ENCODE measurements at places on chromosomes 6 and 20.

GRCh38 chr20:38875175-38875993 lies 50.8 kb upstream of the FAM83D start:
- no peak for DNase-seq

DNA sequence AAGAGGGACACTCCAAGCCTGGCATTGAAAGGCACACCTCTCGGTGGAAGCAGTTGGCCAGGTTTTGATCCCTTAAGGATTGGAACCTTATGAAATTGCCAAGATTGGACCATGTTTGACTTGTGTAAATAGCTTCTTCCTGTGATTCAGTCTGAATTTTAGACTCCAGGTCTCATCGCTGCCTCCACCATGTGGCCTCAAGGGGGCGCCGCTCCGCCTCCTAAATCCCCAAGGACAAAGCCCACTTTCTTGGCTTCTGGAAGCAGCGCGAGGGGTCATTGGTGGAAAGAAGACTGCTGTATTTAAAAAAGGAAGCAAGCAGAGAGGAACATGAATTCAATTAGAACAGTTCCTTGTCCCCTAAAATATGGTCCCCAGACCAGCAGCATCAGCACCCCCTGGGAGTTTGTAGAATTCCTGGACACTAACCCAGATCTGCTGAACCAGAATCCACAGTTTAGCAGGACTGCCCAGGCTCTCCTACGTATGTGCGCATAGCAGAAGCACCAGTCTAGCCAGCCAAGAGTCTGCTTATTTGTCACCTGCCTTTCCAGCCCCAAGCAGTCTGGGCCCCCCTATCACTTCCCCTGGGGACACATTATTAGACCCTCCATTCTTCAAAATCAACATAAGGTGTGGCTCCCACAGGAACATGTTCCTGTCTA lies 108.5 kb downstream of the LY86 start:
- DNase-seq = peak; percentile 72

DNA sequence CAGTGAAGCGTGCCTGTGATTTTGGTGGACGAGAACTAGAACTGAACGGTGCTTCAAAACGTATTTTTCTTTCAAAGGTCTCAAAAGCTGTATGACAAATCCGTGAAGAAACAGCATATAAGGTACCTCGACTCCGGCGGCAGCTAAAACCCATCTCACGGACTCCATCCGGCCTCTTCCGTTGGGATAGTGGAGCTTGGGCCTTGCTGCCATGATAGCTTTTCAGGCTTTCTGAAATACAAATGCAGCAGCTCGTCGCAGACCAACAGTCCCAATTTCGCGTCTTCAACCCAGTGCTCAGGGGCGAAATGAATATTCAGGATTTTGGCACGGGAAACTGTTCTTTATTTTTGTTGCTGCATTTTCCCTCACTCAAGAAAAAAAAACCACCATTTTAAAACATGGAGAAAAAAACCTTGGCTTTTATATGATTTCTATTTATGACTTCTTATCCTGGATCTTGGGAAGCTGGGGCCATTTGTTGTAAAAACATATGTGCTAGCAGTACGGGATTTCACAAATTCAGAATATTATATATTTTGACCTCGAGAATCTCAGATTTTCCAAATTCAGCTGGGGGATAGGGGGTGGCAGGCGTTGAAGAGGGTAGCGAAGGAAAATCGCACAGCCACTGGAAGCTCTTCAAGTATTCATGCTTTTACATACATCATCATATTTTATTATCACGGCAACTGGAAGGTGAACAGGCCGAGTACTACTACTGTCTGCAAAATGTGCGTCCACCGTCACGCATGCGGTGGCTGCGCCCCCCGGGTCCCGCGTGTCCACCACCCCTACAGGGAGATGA lies 849 bp downstream of the GSTA4 start:
- peak; percentile 63 for DNase-seq

GRCh38 chr20:19974630-19975435 lies 42.3 kb upstream of the NAA20 start:
- peak; percentile 96 for DNase-seq

DNA sequence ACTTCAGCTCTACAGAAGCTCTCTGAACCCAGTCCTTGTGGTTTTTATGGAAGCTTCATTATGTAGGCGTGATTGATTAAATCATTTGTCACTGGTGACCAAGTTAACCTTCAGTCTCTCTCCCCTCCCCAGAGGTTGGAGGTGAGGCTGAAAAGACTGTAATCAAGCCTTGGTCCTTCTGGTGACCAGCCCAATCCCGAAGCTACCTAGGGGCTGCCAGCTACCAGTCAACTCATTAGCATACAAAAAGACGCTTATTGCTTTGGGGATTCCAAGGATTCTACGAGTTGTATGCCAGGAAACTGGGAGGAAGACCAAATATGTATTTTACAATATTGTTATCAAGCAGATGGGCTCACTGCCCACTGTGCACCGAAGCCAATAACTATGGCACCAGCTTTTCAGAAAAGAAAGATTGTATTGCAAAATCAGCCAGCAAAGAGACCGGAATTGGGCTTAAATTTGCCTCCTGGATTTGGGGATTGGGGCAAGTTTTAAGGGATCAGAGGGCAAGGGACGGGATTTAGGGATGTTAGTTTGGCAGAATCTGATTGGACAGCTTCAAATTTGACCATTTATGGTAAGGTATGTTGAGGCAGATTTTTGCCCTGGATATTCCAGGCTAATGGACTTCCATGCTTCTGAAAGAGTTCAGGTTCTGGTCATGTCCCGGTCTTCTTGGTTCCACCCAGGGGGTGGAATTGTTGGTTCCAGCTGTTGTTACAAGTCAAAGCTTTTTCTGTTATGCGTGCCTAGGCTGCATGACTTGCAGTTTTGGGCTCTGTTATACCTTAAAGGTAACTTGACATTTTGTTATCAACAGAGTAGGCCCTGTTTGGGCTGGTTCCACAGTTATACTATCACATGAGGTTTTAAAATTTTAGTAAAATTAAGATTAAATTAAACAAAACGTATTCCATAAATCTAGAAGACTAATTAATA lies 167.4 kb downstream of the COL9A1 start:
- no peak for DNase-seq

- DNase-seq = no peak
Measured at GRCh38 chr20:50129662-50130355, 16.9 kb upstream of the UBE2V1 start.

GRCh38 chr6:33927616-33928015 lies 123.8 kb upstream of the MLN start:
- peak; percentile 10 for DNase-seq

GRCh38 chr6:69623357-69623756 lies 173.5 kb downstream of the LMBRD1 start:
- DNase-seq = no peak

DNA sequence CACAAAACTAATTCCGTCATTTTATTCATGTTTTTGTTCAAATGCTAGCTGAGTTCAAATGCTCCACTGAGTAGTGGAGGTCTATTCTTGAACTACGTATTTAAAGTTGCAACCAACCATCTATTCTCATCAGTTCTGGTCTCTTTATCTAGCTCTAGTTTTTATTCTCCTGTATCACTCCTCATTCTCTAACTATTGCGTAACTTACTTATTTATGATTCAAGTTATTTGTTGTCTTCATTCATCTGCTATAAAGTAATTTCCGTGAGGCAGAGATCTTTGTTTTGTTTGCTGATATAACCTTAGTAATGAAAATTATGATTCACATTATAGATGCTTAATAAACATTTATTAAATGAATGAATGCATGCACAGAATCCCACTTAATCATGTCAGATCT lies 221.6 kb upstream of the ASCC3 start:
- DNase-seq = no peak

- no peak for DNase-seq
Measured at GRCh38 chr20:58478141-58478805, 36.9 kb downstream of the APCDD1L start.

- no peak for DNase-seq
Measured at GRCh38 chr6:119463081-119463626, 113.6 kb upstream of the MAN1A1 start.

GRCh38 chr6:79384845-79385244 lies 150.4 kb upstream of the HMGN3 start:
- DNase-seq = peak; percentile 55

DNA sequence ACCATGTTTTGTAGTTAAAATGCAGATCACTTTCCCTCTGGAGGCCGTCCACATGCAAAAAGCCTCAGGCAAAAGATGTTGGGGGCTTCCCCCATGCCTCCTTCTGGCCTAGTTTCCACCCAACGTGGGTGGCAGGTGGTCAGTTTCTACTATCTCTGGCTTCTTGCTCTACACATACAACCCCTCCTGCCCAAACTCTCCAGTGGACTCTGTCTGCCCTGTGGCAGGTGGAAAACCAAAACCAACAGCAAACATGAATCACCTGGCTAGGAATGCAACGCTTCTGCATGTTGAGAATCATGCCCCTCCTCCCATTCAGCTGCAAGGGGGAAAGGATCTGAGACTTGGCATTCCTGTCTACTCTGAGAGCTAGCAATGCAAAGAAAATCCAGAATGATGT lies 94.8 kb downstream of the MBOAT1 start:
- DNase-seq = no peak

- DNase-seq = no peak
Measured at GRCh38 chr20:46832555-46832954, 62.1 kb upstream of the EYA2 start.

DNA sequence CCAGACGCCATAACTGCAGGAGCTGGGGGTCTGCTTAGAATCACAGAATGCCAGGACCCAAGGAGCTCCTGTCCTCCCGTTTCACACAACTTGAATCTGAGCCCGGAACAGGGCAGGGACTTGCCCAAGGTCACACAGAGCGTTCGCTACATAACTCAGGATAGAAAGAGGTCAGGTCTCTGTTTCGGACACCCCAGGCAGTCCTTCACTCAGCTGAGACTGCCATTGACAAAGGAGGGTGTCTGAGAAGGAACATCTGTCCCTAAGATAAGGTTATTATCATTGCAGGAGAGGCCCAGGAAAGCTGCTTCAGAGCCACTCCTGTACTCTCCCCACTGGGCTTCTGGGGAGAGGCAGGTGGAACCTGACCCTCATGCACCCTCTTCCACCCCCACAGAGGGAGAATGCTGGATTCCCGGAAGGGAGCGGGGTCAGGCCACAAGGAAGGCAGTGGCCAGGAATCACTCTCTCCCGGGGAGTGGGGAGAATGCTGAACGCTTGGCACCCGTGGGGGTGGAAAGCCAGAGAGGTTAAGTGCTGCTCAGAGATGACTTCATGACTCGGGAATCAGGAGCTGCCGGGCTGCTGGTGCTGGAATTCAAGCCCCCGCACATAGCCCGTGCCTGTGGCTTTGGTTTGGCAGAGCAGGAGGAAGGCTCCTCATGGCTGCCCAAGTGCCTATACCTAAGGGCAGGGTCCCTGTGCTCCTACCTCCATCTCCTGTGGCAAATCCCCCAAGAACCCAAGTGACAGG lies 10.7 kb downstream of the SDC4 start:
- DNase-seq = peak; percentile 93

- no peak for DNase-seq
Measured at GRCh38 chr6:55869674-55870073, 5.7 kb downstream of the BMP5 start.

DNA sequence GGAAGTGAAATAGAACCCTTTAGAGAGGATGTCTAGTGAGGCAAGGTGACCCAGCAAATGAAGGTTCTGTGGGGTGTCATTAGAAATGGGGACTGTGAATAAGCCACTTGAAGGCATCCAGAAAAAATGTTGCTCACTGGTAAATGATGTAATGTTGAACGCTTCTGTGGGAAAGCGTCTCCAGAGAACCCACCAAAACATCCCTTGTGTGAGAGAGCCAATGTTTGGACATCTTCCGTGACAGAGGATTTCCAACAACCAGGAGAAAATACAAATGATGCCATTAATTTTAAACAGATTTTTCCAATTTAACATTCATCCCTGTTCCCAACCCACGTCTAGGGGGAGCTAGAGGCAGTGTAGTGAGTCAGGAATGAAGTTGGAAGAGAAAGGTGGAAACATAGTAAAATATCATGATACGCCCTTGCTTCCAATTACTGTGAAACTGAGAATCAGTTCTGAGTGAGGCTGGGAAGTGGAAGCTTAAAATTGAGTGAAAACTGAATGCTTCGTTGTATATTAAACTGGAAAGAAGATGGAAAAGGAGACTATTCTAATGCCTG lies 584.2 kb downstream of the CD109 start:
- DNase-seq = no peak

- DNase-seq = no peak
Measured at GRCh38 chr6:149950423-149950822, 8.6 kb downstream of the ULBP2 start.

- no peak for DNase-seq
Measured at GRCh38 chr20:5469111-5469510, 152.4 kb upstream of the PROKR2 start.

DNA sequence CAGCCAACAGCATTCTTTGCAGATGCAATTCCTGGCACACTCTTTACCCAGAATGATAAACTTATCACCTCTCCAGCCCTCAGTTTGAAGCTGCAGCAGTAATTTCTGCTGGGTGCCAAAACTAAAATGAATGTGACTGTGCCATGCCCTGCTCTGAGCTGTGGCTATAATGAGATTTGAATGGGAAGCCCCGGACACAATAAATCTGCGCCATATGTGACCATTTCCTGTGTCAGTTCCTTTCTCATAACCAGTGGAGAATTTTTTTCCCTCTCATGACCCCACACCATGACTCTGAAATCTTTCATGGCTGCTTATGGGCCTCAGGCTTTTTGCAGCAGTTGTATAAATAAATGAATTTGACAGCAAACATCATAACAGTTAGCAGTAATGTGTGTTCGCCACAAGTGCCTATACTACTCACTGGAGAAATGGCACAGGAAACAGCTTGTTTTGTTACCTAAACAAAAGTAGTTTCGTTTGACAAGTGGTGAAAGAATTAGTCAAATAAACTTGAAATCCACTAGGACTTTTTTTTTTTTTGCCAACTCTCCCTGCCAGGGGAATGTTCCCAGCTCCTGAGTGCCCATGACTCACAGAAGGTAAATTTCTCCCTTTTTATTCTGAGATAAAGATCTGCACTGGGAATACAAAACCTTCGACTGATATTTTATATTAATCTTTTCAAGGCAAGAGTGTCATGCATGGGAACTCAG lies 408.4 kb downstream of the PKHD1 start:
- no peak for DNase-seq

DNA sequence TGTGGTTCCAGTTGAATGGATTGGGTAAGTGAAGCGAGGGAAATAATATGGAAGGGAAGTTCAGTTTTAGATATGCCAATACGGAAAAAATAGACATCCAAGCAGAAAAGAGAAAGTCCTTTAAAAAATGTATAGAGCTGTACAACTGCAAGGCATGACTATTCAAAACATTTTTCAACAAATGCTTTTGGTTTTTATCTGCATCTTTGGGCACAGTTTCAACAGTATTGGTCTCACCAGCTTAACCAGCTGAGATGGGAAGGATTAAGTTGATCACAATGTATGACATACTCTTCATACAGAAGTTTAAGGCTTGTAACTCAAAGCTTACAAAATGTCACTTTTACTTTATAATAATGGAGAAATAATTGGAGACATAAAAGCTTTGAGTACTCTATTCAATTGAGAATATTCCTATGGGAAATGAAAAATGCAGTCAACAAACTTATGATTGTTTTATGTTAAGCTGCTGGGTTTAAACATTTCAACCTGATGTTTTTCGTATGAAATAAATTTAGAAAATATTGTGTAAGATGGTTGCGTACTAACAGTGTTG lies 16.3 kb upstream of the UTRN start:
- DNase-seq = no peak

- no peak for DNase-seq
Measured at GRCh38 chr20:21090721-21091120, 15.4 kb downstream of the LINC00237 start.

GRCh38 chr20:32958574-32958973 lies 45.7 kb downstream of the SUN5 start:
- no peak for DNase-seq

- no peak for DNase-seq
Measured at GRCh38 chr6:87742106-87742505, 40.1 kb upstream of the AKIRIN2 start.

All from astrocyte of the spinal cord (primary cell).